ENCODE measurements at places on chromosomes 4 and X.

DNA sequence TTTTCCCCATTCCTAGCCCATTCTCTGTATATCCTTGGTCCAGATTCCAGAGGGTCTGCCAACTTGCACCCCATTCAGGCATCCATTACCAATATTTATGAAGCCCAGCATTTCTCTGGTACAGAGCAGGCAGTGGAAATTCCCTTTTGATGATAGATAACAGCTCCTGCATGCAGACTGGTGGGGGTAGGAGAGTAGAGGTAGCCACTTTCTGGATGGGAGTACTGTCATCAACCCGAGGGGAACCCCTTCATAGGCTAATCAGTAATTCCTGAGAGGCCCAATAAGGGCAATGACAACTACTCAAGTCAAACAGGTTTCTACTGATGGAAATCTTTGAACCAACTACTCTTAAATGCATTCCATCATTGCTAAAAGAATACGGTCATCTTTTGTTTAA lies 63.7 kb downstream of the COL25A1 start:
- no peak for DNase-seq

DNA sequence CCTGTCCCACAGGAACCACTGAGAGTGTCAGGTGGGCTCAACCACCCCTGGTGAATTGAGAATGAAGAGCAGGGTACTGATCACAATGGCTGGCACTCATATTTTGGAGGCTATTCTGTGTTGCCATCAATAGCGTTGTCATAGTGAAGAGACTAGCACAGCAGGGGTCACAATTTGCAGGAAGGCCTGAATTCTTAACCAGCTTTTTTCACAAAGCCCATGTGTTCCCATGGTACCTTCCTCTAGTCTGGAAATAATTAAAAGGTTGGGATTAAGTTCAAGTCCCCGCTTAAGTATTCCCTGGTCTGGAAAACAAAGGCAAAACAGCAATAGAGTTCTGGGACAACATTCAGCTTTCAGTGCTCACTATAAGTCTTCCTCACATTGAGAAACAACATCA lies 1051.7 kb downstream of the C4orf33 start:
- no peak for DNase-seq

DNA sequence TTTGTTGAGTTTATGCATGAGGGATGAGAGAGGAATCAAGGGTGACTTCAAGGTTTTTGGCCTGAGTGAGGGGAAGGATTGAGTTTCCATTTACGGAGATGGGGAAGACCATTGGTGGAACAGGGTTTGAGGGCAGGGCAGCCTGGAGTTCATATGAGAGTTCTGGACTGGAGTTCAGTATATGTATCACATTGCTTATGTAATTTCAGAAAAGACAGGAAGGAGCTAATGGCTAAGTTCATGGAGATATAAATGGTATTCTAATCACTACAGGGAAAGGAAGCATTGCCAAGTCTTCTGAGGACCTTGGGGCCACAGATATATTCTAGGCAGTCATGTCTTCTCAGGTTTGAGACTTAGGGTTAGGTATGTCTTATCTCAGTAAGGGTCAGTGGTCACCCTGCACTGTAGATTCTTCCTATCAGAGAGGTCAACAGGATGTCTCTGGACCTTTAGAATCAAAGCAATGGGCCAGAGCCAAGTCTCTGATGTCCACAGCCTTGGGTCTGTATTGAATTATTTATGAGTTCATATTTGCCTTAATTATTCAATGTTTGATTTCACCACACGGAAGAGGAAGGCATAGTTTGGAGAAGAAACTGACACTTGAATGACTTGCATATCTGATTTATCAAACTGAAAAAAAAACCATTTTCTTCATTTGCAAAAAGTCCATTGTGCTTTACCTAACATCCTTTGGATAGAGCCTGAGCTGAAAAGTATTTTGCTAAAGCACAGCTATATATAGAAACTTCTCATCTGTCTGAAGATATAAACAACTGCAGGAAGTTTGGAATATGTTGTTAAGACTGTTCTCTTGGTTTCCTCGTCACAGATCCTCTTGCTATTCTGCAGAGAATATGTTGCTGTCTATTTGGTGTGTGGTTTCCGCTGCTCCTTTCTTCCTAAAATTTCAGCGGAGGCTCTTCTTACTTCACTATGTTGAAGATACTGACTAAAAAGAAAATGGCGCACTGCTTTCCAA lies 139.5 kb downstream of the PDGFRA start:
- no peak for DNase-seq

- no peak for DNase-seq
These were observed 339.0 kb upstream of the BOD1L1 start for GRCh38 chr4:13966231-13967195.

- no peak for DNase-seq
These were observed 68.0 kb downstream of the OPHN1 start for GRCh38 chrX:68365341-68365740.

All from 8988T (cell line).